ENCODE measurements at places on chromosomes 6 and 20. TPM values are rescaled to one million over a fixed set of nuclear protein-coding genes. Genes with fewer than 3 reads are reported as not detected.

DNA sequence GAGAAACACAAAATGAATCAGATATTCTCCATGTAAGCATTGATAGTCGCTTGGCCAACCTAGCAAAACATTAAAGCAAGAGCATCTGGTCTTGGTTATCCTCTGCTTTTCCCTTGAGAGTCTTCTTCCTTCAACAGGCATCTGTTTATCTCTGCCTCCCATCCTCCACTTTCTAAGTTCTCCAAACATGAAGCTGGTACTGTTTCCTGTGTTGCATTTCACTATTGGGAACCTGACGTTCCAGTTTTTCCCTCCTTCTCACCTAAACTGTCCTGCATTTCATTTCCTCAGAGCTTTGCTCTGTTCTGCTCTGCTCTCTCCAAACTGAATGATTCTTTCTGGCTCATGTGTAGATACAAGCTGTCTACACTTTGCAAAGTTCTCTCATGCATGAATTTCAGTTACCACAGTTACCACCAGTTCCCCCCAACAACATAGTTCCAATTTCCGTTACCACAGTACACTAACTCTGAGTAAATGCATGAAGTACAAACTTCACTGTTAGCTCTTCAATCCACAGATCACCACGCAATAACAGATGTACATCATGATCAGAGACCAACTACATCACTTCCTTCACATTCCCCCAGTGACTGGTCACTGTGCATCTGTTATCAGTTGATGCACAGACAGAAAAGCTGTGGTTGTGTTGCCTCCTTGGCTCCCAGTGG lies 86.7 kb upstream of the F13A1 start:
- DNase-seq: no peak

DNA sequence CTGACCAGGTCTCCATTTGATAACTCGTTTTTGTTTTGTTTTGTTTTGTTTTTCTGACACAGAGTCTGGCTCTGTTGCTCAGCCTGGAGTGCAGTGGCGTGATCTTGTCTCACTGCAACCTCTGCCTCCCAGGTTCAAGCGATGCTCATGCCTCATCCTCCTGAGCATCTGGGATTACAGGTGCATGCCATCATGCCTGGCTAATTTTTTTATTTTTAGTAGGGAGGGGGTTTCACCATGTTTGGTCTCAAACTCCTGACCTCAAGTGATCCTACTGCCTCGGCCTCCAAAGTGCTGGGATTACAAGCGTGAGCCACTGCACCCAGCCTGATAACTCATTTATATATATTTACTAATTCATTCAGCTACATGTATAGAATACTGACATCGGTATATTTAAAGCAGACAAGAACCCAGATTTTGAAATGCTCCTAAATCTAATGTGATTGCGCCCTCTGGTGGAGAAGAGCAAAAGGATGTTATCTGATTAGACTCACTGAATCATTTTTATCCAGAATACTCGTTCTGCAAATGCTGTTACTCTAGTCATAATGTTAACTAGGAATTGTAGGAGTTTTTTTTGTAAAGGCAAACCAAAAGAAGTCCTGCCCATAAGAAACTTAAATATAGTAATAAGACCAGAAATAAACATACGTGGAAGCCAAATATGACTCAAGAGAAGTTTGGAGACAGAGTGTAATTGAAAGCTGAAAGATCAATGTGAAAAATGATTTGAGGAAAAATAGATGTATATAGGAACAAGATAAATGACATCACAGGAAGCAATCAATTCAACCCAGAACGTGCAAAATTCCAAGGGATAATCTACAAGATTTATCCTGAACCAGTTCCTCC lies 5.3 kb upstream of the COL12A1 start:
- no peak for DNase-seq

DNA sequence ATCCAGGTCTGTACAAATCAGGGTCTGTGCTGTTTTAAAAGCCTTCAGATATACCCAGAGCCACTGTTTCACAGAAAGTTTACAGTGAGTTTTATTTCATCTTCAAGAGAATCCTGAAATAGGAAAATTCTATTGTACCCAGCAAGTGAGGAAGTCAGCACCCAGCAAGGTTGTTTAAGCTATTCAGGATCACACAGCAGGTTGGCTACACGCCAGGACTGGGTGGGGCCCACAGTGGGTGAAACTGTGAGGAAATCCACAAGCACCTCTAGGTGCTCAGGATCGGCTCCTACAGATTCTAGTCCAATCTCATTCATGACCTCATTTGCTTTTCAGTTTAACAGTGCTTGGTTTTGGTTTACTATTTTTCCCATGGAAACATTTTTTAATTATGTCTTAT lies 128.9 kb downstream of the SYNDIG1 start:
- no peak for DNase-seq

GRCh38 chr6:128713461-128713860 lies 169.5 kb upstream of the LAMA2 start:
- DNase-seq: no peak

DNA sequence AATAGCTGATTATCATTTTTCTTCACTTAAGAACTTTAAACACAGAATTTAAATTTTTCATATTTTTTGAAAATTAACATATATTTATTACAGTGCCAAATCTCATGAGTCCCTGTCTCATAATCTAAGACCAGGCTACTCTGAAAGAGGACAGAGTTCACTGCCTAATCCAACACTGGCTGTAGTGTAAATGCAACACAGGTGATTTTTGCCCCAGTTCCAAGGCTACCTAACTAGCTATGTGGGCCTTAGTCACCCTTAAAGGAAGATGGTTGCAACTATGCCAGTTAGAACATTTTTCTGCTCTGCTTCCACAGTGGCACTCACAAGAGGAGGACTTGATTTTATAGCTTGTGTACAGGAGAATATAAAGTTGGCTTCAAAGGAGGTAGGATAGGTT lies 4.9 kb downstream of the SLC25A27 start:
- DNase-seq: no peak

GRCh38 chr6:118507636-118508035 lies 40.5 kb upstream of the PLN start:
- no peak for DNase-seq

DNA sequence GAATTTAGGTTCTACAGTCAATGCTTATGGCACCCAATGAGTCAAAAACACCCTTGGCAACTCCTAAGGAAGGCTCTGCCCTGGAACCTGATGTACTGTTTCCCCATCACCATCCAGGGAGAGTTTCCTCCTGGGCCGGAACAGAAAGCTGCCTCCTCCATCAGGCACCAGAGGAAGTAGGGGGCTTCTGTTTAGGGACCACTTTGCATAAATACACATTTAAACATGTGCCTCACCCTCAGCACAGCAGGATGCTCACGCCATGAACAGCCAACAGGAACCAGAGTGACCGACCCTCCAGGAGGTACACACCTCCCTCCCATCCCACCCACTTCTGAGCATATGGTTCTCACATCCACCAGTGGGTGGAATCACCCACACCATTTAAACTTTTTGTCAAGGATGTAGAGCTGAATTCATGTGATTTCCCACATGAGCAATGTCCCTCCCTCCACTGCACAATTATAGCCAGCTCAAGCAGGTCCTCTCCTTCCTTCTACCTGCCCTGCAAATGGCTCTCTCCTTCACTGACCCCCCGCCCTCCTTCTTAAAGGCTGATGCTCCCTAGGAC lies 14.8 kb downstream of the DDRGK1 start:
- no peak for DNase-seq

DNA sequence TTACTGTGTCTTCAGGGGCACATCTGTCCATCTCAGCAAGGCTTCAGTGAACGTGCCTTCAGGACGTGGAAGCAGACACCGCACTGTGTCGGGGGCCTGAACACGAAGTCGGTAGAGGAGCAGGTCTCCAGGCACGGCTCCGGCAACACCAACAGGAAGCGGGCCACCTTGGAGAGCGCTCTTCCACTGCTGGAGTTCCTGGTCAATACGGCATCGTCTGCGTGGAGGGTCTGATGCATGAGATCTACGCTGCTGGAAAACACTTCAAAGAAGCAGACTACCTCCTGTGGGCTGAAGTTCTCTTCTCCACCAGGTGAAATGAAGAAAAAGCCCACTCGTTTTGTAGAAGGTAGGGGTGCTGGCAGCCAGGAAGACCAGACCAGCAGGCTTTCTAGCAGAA lies 69.3 kb upstream of the SLCO4A1 start:
- no peak for DNase-seq

GRCh38 chr20:51064137-51064536 lies 41.2 kb upstream of the KCNG1 start:
- DNase-seq: no peak

- no peak for DNase-seq
Observed at GRCh38 chr6:129094147-129094546, 211.2 kb downstream of the LAMA2 start.

DNA sequence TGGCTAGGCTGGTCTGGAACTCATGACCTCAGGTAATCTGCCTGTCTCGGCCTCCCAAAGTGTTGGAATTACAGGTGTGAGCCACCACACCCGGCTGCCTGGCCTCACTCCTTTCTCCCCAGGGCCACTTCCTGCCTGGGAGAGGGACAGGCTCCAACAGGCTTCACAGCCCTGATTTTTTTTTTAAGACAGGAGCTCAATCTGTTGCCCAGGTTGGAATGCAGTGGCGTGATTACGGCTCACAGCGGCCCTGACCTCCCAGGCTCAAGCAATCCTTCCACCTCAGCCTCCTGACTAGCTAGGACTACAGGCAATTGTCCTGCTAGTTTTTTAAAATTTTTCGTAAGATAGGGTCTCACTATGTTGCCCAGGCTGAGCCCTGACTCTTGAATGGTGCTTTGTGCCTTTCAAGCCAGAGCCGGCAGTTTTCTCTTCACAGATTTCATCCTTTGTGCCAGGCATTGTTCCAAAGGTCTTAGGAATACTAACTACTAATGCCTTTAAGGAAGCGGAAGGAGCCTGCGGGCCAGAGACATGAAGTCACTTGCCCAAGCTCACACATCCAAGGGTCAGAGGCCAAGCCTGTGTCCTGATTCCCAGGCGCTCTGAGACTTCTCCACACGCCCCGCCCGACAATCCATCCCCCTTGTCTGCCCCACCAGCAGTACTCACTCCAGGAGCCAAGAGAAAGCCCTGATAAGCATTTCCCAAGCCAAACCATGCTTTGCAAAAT lies 19.2 kb downstream of the CAPN11 start:
- no peak for DNase-seq

The UBE2J1 gene
- total RNA-seq: 31.5 TPM

The HLA-DOA gene
- 0.69 TPM for total RNA-seq

The RWDD1 gene
- total RNA-seq: 47.4 TPM

The PROKR2 gene
- total RNA-seq: 0.86 TPM

The ENPP5 gene
- total RNA-seq: 1.2 TPM
